ENCODE measurements at places on chromosomes 11 and 22.

DNA sequence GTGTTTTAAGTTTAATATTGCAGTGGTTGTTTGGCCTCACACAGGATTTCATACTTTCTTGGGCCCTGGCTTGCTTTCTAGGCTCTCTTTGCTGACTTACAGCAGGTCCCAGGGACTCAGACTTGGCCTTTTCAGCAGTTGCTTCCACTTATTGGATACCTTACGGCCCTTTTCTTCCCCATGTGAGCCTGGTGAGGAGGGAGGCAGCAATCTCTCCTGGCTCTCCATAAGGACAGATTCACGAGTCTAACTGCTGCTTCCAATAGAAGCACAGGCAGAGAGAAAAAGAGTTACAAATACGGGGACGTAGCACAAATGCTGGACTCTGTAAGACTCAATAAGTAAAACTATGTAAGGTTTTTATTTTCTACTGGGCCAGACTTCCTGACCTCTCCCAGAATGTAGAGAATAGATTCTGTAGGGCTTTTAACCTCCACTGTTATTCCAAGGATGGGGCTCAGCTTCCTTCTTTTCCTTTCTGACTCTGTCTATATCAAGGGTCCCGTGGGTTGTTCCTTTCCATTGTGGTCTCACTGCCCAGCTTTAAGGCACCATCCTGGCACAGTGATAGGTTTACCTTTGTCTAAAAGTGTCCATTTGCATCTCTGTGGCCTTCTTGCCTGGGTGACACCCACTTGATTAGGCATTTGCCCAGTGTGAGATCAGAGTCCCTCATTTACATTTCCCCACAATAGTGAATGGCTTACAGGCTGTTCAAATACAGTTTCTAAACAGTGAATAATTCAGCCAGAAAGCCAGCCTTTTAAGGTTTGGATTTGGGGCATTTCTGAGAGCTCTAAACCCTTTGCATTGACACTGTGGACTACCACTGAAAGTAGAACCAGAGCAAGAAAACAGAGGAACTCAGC, 92.8 kb downstream of the RASSF10 start:
- DNase-seq, result no peak

DNA sequence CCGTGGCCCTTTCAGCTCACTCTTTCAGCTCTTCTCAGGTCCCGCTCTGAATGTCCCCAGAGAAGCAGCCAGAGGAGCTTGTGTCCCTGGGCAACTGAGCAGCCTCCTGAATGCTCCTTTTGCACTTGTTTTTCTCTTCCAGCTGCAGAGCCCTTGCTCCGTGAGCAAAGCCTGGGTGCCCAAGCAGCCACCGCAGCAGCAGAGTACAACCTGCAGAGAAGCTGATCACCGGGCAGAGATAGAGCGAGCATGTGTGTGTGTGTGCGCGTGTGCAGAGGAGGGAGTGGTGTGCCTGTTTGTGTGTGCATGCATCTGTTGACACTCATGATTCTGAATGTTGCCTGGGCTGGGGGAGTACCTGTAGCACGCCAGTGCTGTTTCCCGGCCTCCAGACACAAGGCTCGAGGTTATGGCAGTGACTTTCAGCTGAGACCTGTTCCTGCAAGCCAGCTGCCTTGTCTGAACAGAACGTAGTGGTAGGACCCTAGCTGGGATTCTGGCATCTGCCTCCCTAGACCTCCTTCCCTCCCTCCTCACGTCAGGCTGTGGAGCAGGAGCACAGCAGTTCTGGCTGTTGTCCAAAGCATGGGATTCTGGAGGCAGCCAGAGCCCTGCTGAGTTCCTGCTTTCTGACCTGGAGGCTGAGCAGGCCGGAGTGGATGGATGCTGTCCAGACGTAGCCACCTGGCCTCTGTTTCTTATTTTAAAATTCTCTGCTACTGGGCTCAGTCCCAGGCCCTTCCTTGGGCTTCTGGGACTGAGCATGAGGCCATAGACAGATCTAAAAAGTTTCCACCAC, 4.5 kb upstream of the MAPK8IP1 start:
- DNase-seq, result no peak

DNA sequence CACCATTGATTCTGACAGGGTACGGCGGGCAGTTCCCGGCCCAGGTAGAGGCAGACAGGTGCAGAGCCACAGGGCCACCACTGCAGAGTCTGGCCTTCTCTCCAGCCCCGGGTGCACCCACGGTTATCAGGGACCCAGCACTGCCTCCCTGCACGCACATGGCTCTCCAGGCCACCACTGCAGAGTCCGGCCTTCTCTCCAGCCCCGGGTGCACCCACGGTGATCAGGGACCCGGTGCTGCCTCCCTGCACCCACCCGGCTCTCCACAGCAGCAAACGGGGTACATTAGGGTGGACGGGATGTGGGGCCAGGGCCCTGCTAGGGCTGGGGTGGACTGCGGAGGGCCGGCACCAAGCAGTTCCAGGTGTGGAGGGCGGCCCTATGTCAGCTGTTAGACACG, 272.9 kb downstream of the BRD1 start:
- no peak for DNase-seq

GRCh38 chr11:118439646-118440045, 3.4 kb downstream of the KMT2A start:
- DNase-seq, result no peak

DNA sequence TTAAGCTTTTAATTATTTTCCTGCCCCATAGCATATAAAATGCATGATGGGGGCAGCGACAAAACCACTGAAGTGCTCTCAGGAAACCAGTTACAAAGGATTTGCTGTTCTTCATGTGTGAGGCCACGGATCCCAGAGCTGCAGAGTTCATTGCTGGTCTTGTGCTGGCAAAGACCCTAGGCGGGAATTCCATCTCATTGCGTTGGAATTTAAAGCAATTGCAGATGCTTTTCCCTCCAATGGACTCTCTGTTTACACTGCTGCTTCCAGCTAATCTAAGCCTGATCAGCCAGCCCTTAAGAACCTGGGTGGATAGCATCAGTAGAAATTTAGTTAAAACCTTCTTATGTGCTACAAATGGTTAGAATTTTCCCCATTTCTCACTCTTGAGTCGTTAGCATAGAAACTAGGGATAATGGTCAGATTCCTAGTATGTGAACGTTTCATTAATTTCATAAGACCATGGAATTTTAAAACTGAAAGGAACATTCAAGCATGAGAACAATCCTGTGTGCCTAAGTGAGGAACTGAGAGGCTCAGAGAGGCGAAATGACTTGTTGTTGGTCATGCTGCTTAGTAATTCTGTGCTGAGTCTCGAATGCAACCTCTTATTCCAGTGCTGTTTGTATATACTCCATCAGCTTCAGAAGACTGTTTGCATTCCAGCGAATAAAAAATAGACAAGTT, 36.1 kb upstream of the ADSL start:
- no peak for DNase-seq
